ENCODE measurements at places on chromosomes 3 and 15. TPM values are rescaled to one million over a fixed set of nuclear protein-coding genes. Genes with fewer than 3 reads are reported as not detected.

GRCh38 chr3:98333989-98334606 is 19.6 kb upstream of the OR5K4 start:
- H3K27me3 ChIP-seq = no peaks in the 10 kb centered on the region
- no peak for DNase-seq
- H3K27ac ChIP-seq = no peak overlapping the region
- H3K4me1 ChIP-seq = no peaks in the 10 kb centered on the region
- H3K4me3 ChIP-seq = no peak overlapping the region

CCR8 gene
- 2.1 TPM for total RNA-seq

DNA sequence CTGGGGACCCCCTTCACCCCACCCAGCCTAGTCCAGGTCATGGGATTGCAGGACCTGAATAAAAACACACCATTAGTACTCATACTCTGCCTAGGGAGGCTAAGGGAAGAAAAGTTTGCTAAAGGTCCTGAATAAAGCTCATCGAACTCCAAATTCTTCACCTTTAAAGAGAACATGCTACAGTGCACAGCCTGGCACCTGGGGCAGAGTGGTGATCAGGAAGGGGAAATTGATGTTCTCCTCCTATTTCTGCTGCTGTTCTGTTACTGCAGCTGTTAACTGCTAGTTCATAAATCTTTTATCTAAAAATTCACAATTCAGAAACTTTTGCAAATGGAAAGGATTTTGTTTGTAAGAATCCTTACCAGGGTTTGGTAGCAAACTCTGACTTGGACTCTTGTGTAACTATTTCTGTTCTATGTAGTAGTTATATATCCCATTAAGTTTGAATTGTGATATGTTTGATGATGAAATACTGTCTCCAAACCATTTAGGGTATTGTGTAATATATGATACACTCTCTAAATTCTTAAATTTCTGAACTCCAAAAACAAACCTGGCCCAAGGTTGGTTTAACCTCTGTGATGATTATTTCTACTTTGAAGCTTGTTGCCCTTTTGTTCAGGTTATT is 27.9 kb downstream of the MCTP2 start:
- DNase-seq = no peak
- H3K36me3 ChIP-seq = no peaks in the 10 kb centered on the region
- H3K27ac ChIP-seq = peak overlapping the region; percentile 53
- no peak overlapping the region for H3K4me3 ChIP-seq

COL6A5 gene
- total RNA-seq = not detected

DNA sequence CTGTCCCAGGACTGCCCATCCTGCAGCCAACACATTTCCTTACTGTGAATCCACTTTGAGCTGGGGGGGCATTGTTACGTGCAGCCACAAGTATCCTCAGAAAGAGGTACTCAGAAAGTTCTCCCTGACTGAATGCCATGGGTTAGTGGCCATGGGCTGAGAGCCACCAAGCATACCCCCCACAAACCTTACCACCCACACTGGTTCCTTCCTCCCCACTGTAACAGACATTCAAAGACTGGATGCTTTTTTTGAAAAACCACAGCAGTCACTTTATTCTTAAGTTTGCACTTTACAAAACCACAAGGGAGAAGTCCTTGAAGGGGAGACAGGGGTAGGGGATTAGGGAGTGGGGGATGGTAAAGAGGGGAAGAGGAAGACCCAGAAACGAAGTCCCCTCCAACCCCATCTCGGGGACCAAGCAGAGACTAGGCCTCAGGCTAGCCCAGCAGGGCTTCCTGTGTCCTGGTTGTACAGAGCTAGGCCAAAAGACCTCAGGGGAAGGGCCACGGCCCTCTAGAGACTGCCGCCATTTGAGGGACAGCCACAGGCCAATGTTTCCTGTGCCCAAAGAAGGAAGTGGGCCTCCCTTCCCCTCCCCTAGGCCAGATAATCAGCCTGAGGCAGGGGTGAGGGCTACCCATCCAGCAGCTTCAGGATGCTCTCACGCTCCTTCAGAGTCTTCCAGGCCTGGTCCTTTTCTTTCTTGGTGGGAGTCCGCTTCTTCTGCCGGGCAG is 10.1 kb upstream of the CAMK1 start:
- H3K4me3 ChIP-seq = no peak overlapping the region
- peaks cover 49% of the 10 kb centered on the region for H3K4me1 ChIP-seq
- H3K36me3 ChIP-seq = peaks cover 57% of the 10 kb centered on the region
- H3K27me3 ChIP-seq = no peaks in the 10 kb centered on the region
- DNase-seq = peak; percentile 89

GRCh38 chr3:15645740-15646501 is 44.4 kb downstream of the BTD start:
- no peaks in the 10 kb centered on the region for H3K36me3 ChIP-seq
- no peak for DNase-seq
- H3K4me3 ChIP-seq = no peak overlapping the region
- peaks cover 20% of the 10 kb centered on the region for H3K4me1 ChIP-seq
- no peak overlapping the region for H3K27ac ChIP-seq
- H3K27me3 ChIP-seq = no peaks in the 10 kb centered on the region

- H3K27me3 ChIP-seq = peaks cover 10% of the 10 kb centered on the region
- H3K36me3 ChIP-seq = no peaks in the 10 kb centered on the region
- no peak overlapping the region for H3K27ac ChIP-seq
- H3K4me1 ChIP-seq = peaks cover 20% of the 10 kb centered on the region
These were observed 13.7 kb upstream of the ALCAM start for GRCh38 chr3:105352976-105353375.
